ENCODE measurements at places on chromosomes 3 and 15.

DNA sequence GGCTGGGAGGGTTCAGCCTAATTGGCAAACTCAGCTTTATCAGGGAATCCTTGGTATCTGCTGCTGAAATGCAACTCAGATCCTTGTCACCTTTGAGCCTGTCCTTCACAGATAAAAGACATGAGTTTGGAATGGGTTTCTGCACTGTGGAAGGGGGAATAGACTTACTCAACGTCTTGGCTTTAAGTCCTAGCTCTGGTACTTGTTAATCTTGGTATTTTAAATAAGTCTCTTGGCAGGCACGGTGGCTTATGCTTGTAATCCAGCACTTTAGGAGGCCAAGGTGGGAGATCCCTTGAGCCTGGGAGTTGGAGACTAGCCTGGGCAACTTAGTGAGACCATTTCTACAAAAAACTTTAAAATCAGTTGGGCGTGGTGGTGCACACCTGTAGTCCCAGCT lies 55.1 kb upstream of the ATOSA start:
- no peak for DNase-seq

- no peak for DNase-seq
These were observed 412.5 kb downstream of the SOX2 start for GRCh38 chr3:182124187-182124586.

DNA sequence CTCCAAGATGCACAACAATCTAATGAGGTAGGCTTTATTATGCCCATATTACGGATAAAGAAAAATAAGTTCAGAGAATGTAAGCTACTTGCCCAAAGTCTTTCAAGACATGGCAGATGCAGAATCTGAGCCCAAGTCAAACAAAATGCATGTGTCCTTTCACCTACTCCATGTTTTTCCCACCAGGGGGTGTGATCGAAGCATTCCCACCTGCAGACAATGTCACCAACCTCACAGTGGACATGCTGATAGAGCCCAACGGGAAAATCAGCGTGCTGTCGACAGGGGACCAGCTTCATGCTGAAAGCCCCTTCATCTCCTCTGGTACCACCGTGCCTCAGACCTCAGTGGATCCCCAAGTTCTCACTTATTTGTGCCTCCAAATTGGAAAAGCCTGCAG lies 99.8 kb upstream of the C15orf61 start:
- no peak for DNase-seq

DNA sequence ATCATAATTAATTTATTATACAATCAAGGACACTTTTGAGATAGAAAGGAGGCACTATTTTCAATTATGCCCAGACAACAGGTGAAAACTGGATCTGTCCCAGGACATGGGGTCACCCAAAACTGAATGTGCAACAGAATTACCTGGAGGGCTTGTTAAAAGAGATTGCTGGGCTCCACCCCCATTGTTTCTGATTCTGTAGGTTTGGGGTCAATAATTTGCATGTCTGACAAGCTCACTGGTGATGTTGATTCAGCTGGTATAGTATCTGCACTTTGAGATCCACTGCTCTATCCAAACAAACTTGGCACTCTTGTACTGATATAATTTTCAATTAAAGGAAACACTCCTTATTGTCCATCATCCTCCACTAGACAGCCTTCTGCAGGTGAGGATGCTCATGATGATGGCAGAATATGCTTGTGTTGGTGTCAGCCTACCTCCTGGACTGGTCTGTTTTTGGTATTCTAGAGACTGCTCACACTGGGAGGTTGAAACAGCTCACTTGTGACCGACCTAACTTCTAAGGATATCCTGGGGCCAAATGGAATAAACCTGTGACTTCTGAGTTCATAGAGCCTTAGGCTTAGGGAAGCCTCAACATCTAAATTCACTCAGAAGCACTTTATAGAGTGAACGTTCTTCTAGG lies 2.2 kb downstream of the P2RY14 start:
- DNase-seq, result no peak

- DNase-seq, result no peak
These were observed 26.1 kb upstream of the GREM1 start for GRCh38 chr15:32691689-32692038.

DNA sequence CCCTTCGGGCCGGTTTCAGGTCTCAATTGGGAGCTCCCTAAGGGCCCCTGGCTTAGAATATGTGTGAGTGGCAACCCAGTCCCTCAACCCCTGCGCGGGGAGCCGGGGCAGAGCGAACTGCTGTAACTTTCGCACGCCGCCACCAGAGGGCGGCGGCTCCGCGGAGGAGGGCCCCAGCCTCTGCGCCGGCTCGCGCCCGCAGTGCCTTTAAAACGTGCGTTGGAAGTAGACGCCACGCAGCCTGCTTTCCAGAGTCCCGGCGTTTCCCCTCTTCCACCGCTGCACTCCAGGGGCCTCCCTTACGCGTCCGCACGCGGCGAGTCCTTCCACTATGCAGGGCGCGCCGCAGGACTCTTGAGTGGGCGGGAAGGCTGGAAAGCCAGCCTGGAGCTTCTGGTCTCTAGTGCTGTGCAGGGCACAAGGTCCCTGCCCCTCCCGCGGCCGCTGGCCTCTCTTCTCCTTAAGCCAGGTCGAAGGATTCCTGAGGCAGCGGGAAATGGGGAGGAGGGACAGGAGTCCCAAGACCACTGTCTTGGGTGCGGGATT lies 23.7 kb upstream of the RNU6-1 start:
- DNase-seq, result peak; percentile 72

GRCh38 chr3:184718431-184718830 lies 6.6 kb upstream of the MAGEF1 start:
- no peak for DNase-seq

DNA sequence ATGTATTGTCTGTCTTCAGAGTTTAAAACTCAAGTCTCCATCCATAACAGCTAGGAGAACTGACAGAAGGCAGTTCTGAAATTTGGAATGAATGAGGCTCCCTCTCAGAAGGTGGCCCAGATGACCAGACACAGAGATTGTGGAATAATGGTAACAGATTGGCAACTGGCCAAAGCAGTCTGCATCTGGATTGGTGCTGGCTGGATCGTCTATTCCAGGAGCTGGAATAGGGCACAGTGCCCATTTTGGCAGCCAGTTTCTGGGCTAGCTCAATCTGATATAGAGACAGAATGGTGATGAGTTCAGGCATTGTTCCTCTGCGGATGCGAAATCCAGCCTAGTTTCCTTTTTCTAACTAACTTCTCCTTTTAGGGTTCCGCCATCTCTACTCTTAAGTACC lies 851.7 kb downstream of the PDCD6IP start:
- no peak for DNase-seq

- DNase-seq, result no peak
These were observed 223.8 kb upstream of the LYSMD4 start for GRCh38 chr15:99956820-99957641.

DNA sequence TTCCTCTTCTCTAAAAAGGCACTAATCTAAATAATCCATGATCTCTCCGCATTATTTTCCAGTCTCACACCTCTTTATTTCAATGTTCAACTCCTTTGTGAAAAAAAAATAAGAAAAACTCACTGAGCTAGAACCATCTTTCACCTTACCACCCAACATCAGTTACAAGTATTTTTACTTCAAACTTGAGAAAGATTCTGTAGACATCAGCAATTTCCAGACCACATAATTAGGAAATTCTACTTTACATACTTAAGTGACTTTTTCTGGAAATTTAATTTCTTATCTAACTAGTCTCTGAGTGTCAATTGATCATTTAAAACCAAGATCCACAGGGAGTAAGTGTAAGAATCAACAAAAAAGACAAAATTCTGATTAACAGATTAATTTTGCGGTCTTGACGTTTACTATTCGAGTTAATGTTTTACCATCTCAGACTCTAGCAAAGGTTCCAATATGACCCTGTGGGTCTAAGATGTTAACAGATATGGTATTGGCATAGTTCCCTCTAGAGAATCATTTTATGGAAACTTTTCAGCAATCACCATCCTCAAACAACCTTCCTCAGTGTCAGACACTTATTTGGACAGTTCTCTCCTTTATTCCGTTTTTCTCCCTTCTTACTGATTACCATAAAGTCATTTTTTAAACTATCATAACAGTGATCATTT lies 5.1 kb downstream of the ATP13A3 start:
- no peak for DNase-seq

- no peak for DNase-seq
These were observed 6.9 kb downstream of the CMTM7 start for GRCh38 chr3:32398531-32398930.

- DNase-seq, result no peak
These were observed 44.5 kb downstream of the KY start for GRCh38 chr3:134606033-134607025.

DNA sequence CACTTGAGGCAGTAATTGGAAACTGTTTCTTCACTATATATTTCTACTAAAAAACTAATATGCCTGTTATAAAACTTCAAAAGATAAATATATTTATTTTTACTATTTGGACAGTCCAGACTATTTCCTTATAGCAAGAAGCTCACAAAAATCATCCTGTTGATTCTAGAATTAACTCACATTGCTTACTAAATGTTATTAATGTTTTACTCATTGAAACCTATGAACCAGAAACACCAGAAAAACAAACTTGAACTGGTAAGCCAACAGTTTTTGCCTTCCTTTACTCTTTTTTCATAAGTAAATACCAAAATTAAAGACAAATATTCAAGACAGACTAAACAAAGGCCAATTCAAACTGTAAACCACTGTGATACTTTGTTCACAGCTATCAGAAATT lies 26.4 kb downstream of the TOMM70 start:
- no peak for DNase-seq

- DNase-seq, result no peak
These were observed 486.8 kb upstream of the CNTN4 start for GRCh38 chr3:1611824-1612223.

DNA sequence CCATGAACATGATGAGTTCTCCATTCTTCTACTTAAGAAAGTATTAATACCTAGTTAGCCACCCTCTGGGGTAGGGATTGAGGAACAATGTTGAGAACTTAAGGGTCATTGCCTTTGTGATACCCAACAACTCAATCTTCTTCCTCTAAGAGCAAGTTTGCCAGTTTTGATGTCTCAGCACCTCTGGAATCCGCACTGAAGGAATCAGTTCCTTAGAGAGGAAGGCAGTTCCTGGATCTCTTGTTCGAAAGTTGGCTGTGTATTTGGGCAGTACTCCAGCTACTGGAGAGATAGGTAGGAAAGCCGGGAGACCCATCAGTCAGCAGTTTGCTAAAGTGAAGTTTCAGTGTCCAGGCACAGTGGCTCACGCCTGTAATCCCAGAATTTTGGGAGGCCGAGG lies 35.6 kb upstream of the MTHFS start:
- no peak for DNase-seq

DNA sequence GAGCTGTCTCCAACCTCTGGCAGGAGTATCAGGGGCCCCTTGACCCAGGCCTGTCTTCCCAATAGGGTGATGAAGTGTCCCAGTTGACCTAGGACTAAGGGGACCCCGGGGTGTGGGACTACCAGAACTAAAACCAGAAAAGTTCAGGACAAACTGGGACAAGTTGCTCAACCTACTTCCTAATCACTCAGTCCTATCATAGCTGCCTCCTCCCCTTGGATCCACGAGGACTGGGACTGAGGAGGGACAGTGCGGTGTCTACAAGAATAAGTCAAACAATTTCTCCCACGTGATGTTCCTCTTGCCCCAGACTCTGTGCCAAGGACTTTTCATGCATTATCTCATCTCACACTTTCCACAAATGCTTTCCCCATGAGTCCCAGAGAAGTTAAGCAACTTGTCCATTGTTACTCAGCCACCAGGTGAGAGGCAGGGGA lies 49.4 kb upstream of the SLCO2A1 start:
- DNase-seq, result no peak

- DNase-seq, result no peak
These were observed 231.9 kb upstream of the ROPN1 start for GRCh38 chr3:124223853-124224252.

DNA sequence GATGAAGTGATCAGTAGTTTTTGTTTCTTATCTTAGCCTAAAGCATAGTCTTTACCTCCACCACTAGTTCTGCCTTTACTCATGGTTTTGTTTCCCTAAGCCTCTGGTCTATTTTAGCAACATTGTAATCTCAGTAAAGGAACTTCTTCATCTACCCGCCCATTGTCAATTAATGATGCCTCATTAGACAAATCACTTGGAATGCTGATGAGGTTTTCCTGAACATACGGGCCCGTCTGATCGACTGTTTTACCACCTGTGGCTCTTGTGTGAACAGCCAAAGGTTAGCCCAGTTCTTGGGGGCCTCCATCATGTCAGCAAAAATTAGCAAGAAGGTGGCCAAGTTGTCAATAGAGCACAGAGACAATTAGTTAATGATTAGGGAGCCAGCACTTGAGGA lies 470.1 kb upstream of the ARRDC4 start:
- DNase-seq, result no peak

DNA sequence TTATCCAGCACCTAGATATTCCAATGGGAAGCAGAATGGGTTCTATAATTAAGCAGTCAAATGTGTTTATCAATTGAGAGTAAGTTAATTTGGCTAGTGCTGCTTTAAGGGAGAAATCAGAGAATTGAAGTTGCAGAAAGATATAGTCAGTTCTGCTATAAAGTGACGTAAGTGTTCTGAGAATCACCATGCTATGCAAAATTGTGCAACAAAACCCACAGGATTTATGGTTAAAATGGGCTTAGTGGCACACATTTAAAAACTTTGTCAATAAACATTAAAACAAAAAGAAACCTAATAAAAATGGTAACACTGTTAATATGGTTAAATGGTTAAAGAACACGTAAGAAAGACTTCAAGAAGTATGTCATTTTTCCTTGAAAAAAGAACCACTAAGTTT lies 74.5 kb downstream of the TMEM108 start:
- DNase-seq, result no peak

DNA sequence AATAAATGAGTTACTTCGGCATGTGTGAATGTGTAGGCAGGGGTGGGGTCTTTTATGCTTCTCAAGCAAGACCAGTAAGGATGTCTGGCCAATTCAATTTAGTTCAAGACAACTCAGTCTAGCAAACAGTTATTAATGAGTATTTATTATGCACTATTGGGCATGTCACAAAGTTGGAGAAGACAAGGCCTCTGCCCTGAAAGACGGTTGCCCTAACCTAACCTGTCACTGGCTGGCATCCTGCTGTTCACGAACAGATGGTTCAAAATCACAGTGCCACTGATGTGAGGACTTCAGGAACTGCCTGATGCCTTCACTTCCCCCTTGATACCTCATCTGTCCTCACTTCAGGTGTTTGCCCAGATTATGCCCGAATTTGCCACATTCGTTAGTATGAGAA lies 217.8 kb downstream of the SOX2 start:
- no peak for DNase-seq

- DNase-seq, result no peak
These were observed 12.4 kb downstream of the ACAA1 start for GRCh38 chr3:38124324-38125122.

DNA sequence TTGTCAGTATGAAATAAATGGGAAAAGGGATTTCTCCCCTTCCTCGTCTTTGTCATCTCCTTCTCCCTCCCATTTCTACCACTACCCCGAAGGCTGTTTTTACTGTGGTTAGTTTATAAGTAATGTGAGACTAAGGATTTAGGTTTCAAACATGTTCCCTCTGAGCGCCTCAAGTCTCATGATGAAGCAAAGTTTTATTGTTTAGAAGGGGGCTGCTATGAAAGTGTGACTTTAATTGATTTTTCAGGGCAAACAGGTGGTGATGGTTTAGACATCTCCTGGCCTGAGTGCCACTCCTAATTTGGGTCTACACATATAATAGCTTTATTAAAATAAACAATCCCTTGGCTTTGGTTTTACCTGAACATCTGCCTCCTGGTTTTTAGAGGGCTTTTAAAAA lies 185.5 kb downstream of the MCTP2 start:
- no peak for DNase-seq

GRCh38 chr15:90680371-90680935 lies 36.7 kb upstream of the BLM start:
- DNase-seq, result no peak

All from activated CD4-positive, alpha-beta T cell treated with anti-CD3 and anti-CD28 coated beads, Interleukin-2, Interleukin-4, amounts not matched to agents 100 ng/mL and 50 ng/mL, durations not matched to agents 16 hours and 8 hours (primary cell).